ENCODE measurements at places on chromosomes 6 and 20. TPM values are rescaled to one million over a fixed set of nuclear protein-coding genes. Genes with fewer than 3 reads are reported as not detected.

DNA sequence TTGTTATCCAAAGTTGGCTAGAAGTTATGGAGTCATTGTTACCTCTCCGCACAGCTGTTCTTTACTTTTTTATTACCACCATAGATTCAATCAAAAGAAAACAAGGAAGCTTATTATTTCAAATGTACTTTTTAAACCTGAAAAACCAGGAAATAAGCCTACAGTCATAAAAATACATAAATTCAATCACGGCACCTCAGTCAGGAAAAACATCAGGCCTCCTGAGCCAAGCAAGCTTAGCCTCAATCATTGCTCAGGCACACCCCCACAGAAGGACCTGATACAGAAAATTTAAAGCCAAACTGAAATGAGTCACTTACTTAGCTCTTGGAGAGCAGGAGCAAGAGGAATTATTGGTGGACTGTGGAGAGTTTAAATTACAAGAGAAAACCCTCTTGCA, 44.3 kb downstream of the MARCKS start:
- peaks cover 17% of the 10 kb centered on the region for H3K4me1 ChIP-seq
- DNase-seq, result no peak
- no peak overlapping the region for H3K27ac ChIP-seq
- H3K4me3 ChIP-seq, result no peak overlapping the region
- no peaks in the 10 kb centered on the region for H3K27me3 ChIP-seq

DNA sequence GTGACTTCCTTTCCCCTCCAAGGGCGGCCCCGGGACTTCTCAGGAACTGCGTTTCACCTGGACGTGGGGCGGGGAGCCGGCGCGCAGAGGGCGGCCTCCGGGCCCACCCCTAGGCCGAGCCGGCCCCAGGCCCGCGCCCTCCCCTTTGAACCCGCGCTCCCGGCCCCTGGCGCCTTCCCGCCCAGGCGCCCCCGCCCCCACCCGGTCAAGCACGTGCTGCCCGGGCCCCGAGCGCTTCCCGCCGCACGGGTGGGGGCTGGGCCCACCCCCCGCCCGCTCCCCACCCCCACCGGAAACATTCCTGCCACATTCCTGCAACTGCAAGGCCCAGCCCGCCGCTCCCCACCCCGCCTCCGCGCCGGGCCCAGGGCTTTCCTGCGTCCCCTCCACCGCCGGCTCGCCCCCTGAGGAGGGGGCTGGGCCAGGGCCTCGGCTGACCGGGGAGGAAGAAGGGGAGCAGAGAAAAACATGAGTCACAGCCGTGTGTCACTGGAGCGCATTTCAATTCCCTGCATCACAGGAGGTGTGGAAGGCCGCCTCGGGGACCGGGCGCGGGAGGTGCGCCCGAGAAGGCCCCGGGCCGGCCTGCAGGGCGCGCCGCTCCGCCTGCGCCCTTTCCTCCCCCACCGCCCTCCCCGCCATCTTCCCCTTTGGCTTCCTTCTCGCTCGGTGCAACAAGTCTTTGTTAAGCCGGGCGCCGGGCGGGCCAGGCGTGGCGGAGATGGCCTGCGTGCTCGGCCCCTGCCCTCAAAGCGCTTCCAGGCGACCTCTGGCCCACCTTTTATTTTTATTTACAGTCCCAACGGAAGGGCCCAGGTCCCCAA, 1.2 kb upstream of the HMGA1 start:
- H3K4me1 ChIP-seq, result peaks cover 41% of the 10 kb centered on the region
- H3K27me3 ChIP-seq, result peaks cover 4% of the 10 kb centered on the region
- peak overlapping the region; percentile 73 for H3K27ac ChIP-seq
- H3K4me3 ChIP-seq, result peak overlapping the region; percentile 78
- peak; percentile 89 for DNase-seq

GRCh38 chr6:127199470-127199869, 67.2 kb upstream of the RNF146 start:
- DNase-seq, result no peak
- H3K27ac ChIP-seq, result no peak overlapping the region
- H3K27me3 ChIP-seq, result no peaks in the 10 kb centered on the region
- H3K4me1 ChIP-seq, result peaks cover 23% of the 10 kb centered on the region

DNA sequence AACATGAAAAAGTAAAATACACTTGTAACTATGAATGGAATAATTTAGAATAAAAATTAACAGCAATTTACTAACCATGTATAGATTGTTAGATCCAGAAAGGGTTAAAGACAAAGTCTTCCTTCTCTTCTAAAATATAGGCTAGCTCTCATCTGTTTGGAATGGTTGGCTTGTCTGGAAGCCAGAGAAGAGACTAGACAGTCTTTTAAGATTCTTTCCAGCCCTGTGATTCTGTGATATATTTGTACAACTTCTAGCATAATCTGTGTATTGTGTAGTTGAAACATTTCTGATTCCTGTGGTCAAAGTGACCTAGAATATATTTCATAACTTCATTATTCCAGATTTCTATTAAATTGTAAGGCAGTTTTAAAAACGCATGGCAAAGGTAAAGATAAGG, 196.6 kb downstream of the UST start:
- no peak overlapping the region for H3K27ac ChIP-seq
- DNase-seq, result no peak
- peaks cover 5% of the 10 kb centered on the region for H3K36me3 ChIP-seq
- H3K4me1 ChIP-seq, result peaks cover 38% of the 10 kb centered on the region
- H3K4me3 ChIP-seq, result no peak overlapping the region

- H3K36me3 ChIP-seq, result no peaks in the 10 kb centered on the region
- no peak for DNase-seq
- H3K27ac ChIP-seq, result no peak overlapping the region
- H3K4me3 ChIP-seq, result no peak overlapping the region
- peaks cover under 1% of the 10 kb centered on the region for H3K27me3 ChIP-seq
Measured at GRCh38 chr6:82330171-82330804, 33.3 kb upstream of the TPBG start.

DNA sequence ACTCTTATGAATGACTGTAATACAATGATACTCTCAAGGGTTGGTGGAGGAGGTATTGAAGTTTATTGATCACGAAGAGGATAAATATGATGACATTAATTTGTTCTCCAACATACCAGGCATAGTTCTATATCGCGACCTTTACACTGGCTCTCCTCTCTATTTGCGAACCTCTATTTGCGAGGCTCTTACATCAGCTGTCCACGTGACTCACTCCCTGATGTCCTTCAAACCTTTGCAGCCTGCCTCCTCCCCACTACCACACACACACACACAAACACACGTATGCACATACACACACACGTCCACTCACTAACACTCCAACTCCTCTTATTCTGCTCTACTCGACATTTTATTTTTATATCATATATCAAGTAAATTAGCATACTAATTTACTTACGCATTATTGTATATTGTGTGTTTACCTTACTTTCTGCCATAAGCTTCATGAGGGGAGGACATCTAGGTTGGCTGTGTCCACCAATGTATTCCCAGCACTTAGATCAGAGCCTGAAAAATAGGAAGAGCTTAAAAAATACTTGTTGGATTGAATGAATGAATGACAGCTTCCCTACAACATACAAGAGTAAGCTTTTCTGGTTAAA, 53.3 kb upstream of the TNFRSF21 start:
- peaks cover 1% of the 10 kb centered on the region for H3K27me3 ChIP-seq
- DNase-seq, result no peak
- no peaks in the 10 kb centered on the region for H3K4me1 ChIP-seq

DNA sequence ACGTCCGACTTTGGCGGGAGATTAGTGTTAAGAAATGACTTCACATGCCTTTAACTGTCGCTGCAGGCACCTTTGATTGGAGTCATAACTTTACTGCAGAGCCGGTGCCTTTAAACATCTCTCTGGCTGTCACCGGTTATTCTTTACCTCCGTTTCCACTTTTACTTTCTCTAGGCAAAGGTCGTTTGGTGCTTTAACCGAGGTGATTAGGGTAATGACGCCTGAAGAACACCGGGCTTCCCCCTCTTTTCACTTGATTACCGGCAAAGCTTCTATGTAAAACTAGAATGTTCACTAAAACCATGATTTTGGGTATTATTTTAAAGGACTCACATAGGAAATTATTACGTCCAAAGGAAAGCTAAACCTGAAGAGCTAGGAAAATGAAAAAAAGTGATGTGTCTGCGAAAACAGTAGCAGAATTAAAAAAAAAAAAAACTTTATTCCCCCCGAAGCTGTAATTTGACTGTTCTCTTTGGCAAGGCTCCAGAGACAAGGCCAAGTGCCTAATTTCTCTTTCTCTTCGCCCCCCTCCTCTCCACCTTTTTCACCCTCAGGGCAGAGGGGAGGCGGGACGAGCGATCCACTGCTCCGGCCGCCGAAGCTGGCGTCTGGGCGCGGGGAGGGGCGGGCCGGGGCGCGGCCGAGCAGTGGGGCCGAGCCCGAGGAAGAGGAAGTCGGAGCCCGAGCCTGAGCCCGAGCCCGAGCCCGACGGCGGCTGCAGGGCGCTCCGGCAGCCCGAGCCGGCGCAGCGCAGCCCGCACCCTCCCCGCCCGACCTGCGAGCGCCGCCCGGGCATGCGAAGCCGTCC, at the start of gene PLEKHG1:
PLEKHG1 (plus strand) TSS at position 687 of the 811 bp plus-strand sequence. CDS start 133,797 bp downstream, outside the sequence.
- peaks cover 5% of the 10 kb centered on the region for H3K4me1 ChIP-seq
- no peak within 1 kb of the TSS for H3K27ac ChIP-seq

GRCh38 chr6:18102783-18103509, 19.5 kb downstream of the NHLRC1 start:
- peaks cover 12% of the 10 kb centered on the region for H3K36me3 ChIP-seq
- H3K4me1 ChIP-seq, result peaks cover 17% of the 10 kb centered on the region
- no peak for DNase-seq
- no peak overlapping the region for H3K4me3 ChIP-seq

- H3K27ac ChIP-seq, result no peak overlapping the region
- no peak overlapping the region for H3K4me3 ChIP-seq
- peak; percentile 42 for DNase-seq
- peaks cover 28% of the 10 kb centered on the region for H3K4me1 ChIP-seq
- H3K36me3 ChIP-seq, result no peaks in the 10 kb centered on the region
Measured at GRCh38 chr20:43669332-43669731, 2.4 kb downstream of the MYBL2 start.

GRCh38 chr6:28769626-28770402, 154.0 kb downstream of the TRIM27 start:
- H3K4me3 ChIP-seq, result 0 out of 2 replicates have a peak overlapping the region, but pooled peaks have one; percentile 14
- H3K4me1 ChIP-seq, result peaks cover 25% of the 10 kb centered on the region
- H3K27me3 ChIP-seq, result peaks cover 69% of the 10 kb centered on the region
- peak; percentile 87 for DNase-seq

DNA sequence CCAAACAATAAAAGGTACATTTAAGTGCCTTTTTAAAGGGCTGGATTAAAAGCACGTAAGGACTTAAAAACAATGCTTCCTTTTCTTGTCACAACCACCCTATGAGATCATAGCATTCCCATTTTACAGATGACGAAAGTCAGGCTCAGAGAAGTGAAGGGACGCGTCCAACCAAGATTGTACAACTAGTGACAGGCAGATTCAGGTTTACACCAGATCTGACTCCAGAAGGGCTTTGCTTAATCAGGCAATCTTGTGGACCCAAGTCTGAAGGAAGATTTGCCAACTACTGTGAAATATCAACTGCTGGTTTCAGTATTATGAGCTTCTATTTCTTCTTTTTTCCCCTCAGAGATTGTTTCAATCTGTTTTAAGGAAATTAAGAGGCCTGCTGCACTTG, 877 bp downstream of the ENPP4 start:
- no peaks in the 10 kb centered on the region for H3K36me3 ChIP-seq
- no peaks in the 10 kb centered on the region for H3K27me3 ChIP-seq
- DNase-seq, result no peak
- no peak overlapping the region for H3K27ac ChIP-seq
- no peaks in the 10 kb centered on the region for H3K4me1 ChIP-seq

DNA sequence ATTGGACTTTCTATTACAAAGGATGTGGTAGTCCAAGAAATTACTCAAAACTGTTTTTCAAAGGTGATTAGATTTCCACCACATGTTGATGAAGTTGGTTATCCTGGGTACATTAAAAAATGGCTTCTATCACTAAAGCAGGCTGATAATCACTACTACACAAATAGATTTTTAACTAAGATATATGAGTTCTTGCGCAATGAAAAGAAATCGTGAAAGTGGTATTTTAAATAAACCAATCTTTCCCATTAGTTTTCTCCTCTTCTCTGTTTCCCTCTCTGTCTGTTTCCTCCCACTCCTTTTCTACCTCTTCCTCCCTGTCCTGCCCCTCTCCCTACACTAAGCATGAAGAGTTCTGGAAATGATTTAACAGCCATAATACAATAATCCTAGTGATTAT, 487.9 kb upstream of the CITED2 start:
- peaks cover 16% of the 10 kb centered on the region for H3K36me3 ChIP-seq
- H3K27ac ChIP-seq, result no peak overlapping the region
- no peak for DNase-seq
- no peaks in the 10 kb centered on the region for H3K27me3 ChIP-seq

DNA sequence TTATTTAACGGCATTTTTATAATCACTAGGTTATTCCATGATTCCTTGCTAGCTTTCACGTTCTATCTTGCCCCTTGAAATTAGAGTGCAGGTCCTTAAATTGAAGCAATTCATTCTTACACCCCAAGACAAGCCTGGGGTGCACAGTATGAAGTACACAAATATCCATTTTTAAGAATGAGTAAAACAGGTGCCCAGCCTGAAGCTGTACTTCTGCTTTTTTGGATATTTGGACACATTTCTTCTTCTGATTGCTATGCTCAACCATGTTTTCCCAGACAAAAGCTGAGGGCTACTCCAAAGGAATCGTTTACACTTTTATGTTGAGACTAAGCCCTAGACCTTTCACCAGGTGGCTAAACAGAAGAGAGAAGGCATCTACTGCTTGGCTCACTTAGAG, 7.9 kb upstream of the TAGAP start:
- no peak for DNase-seq
- H3K36me3 ChIP-seq, result no peaks in the 10 kb centered on the region
- H3K27me3 ChIP-seq, result peaks cover 28% of the 10 kb centered on the region
- no peak overlapping the region for H3K4me3 ChIP-seq
- H3K27ac ChIP-seq, result no peak overlapping the region

GRCh38 chr6:100944644-100945043, 63.5 kb upstream of the ASCC3 start:
- no peak overlapping the region for H3K27ac ChIP-seq
- no peaks in the 10 kb centered on the region for H3K27me3 ChIP-seq
- no peaks in the 10 kb centered on the region for H3K4me1 ChIP-seq
- no peaks in the 10 kb centered on the region for H3K36me3 ChIP-seq

DNA sequence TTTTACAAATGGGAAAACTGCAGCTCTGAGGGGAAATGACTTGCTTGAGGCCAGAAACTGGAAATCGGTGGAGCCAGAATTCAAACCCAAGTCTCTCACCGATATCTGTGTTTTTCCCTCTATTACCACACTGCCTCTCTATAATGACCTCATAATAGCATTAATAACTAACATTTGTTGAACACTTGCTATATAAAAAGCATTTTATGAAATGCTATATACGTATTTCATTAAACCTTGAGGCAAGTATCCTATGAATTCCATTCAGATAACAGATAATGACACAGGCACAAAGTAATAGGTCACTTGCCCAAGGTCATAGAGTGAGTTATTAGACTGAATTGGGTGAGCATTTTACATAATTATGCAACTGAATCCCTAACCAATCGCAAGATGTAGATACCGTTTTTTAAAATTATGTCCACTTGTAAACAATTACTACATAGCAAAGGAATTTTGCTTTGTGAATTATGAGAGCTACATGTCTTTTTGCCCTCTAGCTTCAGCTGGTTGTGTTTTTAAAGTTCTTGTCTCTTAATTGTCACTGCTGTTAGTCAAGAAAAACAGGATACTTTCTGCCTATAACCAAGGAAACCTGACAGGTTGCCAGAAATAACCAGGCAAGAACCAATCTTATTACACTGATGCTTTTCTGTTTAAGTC, 4.7 kb downstream of the DSN1 start:
- peak; percentile 83 for DNase-seq
- peak overlapping the region; percentile 77 for H3K27ac ChIP-seq
- peaks cover 4% of the 10 kb centered on the region for H3K27me3 ChIP-seq
- 0 out of 2 replicates have a peak overlapping the region, but pooled peaks have one; percentile 16 for H3K4me3 ChIP-seq

Gene HAO1
- not detected for total RNA-seq

Gene C6orf132
- total RNA-seq, result 4.7 TPM

Gene LHFPL5
- not detected for total RNA-seq

Gene FAM209B
- total RNA-seq, result not detected

Gene NRN1
- not detected for total RNA-seq

Gene CST2
- not detected for total RNA-seq

Gene BMP6
- total RNA-seq, result 0.11 TPM

Measured in HFFc6 (cell line).